Prostate gland (tissue), 2 donors: ENCODE measurements at places on chromosomes 2 and 18. TPM values are rescaled to one million over a fixed set of nuclear protein-coding genes. Genes with fewer than 3 reads are reported as not detected.

ELOA2 gene
- total RNA-seq, result not detected

IL36G gene
- total RNA-seq, result not detected

FSHR gene
- not detected for total RNA-seq

ARHGEF4 gene
- total RNA-seq, result 9.6 TPM

GALR1 gene
- 0.14 TPM for total RNA-seq

OR6B2 gene
- not detected for total RNA-seq

LINC00305 gene
- total RNA-seq, result not detected

CGREF1 gene
- total RNA-seq, result 4.9 TPM

IL1R2 gene
- 6.9 TPM for total RNA-seq
